ENCODE measurements at places on chromosomes 12 and 14.

GRCh38 chr12:95548539-95549391 lies 2.5 kb downstream of the USP44 start:
- peak; percentile 78 for DNase-seq

DNA sequence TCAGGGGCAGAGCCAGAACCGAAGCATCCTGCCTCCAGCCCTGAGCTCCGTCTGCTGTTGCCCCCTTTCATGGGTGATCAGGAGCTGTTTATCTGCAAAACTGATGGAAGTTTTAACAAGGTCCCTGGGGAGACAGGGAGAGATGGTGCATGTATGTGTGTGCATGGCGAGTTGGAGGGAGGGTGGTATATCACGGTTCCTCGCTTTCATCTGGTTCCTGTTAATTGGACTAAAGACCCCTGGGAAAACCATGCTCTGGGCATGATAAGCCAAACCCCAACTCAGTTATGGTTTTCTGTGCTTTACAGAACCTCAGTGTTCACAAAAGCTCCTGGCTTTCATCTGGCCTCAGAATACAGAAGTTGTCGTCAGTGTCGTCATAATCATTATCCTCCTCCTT lies 133.6 kb downstream of the KSR2 start:
- no peak for DNase-seq

- DNase-seq, result peak; percentile 76
Observed at GRCh38 chr12:39620659-39621658, 1.4 kb upstream of the ABCD2 start.

DNA sequence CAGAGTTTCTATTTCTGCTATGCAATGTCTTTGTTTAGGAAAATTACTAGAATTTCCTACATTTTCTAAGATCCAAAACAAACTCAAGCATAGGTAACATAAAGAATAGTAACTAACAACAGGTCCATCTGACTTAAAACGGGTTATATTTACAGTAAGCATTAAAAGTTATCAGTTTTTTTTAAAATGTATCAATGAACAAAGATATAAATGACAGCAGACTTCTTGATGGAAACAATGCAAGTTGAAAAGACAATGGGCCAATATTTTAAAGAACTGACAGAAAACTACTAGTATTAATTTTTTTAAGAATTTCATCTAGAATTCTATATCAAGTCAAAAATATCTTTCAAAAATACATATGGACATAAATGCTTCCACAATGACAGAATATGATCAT lies 367.1 kb upstream of the MGAT4C start:
- no peak for DNase-seq

DNA sequence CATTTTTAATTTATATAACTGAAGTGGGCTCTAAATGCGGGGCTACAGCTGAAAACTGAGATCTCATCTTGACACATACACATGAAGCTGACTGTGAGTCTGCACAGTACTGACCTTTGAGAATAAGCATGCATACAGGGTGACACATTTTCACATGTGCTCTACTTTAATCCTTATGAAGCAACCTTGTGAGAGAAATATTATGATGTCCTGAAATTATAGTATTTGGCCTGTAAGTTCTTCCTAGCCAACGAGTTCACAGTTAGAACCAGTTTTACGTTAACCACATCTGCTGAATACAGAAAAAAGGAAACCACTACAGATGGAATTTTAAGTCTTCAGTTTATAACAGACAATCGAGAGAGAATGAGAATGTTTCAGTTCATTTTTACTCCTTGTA lies 70.3 kb downstream of the SPPL3 start:
- no peak for DNase-seq

DNA sequence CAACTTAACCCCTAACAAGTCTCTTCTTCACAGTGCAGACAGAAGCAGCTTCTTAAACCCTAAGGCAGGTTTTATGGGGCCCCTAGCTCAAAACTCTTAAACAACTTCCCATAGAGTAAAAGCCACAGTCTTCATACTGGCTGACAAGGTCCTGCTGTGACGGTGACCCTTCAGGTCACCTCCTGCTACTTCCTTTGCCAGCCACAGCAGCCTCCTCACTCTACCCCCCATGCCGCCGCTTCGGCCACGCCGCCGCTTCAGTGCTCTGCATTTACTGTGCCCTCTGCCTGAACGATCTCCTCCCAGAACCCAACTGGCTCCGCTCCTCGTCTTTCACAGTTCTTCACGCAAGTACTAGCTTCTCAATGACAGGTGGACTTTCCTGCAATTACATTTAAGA lies 45.5 kb downstream of the ACADS start:
- no peak for DNase-seq

- DNase-seq, result no peak
Observed at GRCh38 chr12:56768424-56768823, 5.3 kb downstream of the HSD17B6 start.

GRCh38 chr12:124196236-124196635 lies 98.7 kb upstream of the RFLNA start:
- DNase-seq, result no peak

GRCh38 chr12:127588249-127588648 lies 678.7 kb upstream of the TMEM132C start:
- no peak for DNase-seq

GRCh38 chr12:120054293-120054692 lies 62.3 kb downstream of the RAB35 start:
- no peak for DNase-seq

DNA sequence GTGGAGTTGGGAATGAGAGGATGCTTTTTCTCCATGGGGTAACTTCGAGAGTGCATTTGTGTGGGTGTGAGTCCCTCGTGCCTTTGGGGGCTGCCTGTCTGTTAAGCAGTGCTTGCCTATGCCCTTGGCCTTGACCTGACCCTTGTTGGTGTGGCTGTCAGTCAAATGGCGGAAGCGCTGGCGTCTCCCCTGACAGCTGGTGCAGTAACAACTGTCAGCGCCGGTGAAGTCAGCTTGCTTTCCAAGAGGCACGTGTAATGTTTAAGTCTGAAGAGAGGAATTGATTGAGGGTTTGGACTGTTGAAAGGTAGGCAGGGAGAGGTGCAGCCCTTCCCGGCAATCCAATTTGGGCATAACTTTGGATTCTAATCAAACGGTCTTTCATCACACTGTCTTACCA lies 211.3 kb downstream of the AACS start:
- no peak for DNase-seq

DNA sequence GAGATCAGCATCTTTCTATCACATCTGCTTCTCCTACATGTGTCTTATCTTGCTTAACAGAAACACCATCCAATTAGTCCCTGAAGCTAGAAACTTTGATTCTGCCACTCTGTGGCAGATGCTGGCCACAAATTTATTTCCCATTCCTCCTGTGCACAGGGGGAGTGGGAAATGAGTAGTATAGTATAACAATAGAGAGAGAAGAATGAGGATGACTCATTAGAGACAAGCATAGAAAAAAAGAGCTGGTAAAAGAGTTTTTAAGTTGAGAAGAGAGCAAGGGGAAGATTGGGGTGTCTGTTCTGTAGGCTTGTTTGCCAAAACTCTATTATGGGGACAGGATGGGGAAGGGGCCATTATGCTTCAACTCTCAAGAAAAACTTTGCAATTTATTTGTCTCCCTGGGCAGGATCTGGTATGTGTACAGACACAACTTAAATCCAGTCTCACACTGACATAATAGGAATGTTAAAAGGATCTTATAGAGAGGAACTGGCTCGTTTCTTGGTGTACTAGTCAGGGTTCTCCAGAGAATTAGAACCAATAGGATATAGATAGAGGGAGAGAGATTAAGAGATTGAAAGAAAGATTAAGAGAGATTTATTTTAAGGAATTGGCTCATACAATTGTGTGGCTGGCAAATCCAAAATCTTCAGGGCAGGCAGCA lies 142.6 kb upstream of the CPSF6 start:
- no peak for DNase-seq

- DNase-seq, result no peak
Observed at GRCh38 chr12:123067654-123068053, 83.2 kb downstream of the PITPNM2 start.

- no peak for DNase-seq
Observed at GRCh38 chr14:75165586-75166391, 10.6 kb downstream of the TMED10 start.

All from activated CD8-positive, alpha-beta memory T cell treated with anti-CD3 and anti-CD28 coated beads, Interleukin-2, amount 50 U/mL, for 48 hours (primary cell).